NCI-H1694 (cell line): ENCODE measurements at places on chromosomes 3 and 15.

GRCh38 chr3:168620854-168621253 lies 525.1 kb upstream of the GOLIM4 start:
- DNase-seq: peak; percentile 37

DNA sequence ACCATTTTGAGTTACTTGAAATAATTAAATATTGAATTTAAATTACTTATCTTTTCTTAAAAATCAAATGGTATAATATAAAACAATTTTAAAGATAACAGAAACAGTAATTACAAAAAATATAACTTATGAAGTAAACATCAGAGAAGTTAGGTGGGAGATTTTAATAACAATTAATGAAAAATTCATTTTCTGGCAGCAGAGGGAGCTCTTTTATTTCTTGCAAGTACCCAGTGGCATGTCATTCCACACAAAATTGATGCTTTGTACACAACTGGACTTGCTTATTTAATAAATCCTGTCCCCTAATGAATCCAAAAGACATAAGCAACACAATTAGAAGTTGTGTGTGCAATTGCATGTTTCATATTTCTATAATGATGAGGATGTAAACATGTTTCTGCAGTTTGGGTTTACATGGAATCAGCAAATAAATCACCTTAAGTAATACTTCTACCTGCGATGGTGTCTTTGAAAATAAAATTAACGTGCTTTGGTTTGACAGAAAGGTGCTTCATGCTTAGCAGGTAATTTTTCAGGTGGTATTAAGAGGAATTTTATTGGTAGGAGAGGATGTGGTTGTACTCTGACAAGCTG lies 861.3 kb downstream of the ZPLD1 start:
- no peak for DNase-seq

DNA sequence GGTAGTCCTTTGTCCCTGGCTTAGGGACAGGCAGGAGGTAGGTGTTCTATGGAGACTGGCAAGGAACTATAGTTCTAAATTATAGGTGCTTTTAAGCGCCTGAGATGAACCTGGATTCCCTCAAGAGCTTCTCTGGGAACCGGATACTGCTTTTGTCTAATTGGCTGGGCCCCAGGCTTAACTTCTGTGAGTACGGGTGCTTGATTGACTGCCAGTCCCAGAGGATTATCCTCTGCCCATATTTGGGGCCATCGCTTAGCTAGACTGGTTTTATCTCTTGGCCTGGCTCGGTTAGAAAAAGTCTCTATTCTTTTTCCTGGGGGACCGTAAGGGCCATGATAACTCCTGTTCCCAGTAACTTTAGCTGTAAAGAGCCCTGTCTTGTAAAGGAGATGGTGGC lies 339.1 kb downstream of the KCNH8 start:
- no peak for DNase-seq

DNA sequence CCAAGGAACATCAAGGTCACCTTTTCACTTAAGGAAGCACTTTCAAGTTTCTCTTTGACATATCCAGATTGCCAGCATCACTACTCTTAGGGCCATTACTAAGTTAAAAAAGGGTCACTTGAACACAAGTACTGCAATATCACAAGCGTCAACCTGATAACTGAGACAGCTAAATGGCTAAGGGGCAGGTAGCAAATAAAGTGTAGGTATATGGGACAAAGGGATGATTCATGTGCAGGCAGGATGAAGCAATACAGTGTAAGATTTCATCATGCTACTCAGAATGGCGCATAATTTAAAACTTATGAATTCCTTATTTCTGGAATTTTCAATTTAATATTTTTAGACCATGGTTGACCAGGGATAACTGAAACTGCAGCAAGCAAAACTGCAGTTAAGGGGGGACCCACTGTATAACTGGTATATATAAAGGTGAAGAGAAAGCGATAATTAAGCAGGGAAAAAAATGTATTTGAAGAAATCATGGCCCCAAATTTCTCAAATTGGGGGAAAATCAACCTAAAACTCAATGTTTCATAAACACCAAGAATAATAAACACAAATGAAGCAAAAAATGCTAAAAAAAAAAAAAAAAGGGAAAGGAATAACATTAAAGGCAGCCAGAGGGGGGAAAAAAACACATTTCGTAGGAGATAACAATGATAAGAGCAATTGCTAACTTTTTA lies 13.1 kb downstream of the CCR1 start:
- no peak for DNase-seq

DNA sequence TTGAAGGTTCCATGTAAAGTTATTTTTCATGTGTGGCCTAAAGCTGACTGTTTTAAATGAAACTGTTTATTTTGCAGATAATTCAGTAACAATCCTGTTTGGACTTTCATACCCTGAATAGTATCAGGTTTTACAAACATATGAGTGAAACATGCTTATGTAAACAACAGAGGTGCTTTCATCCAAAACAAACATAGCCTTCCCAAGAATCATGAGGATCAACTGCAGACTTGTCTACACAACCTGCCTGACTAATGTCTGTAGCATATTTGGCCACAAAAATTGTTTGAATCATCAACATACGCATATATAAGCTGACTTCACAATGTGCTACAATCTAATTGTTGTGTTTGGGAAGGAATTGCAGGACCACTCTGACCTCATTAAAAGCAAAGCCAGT lies 190.4 kb downstream of the DIPK2A start:
- no peak for DNase-seq

GRCh38 chr3:115680803-115681345 lies 57.6 kb downstream of the GAP43 start:
- no peak for DNase-seq

- DNase-seq: no peak
These were observed 593 bp upstream of the RSL24D1 start for GRCh38 chr15:55197362-55197705.

DNA sequence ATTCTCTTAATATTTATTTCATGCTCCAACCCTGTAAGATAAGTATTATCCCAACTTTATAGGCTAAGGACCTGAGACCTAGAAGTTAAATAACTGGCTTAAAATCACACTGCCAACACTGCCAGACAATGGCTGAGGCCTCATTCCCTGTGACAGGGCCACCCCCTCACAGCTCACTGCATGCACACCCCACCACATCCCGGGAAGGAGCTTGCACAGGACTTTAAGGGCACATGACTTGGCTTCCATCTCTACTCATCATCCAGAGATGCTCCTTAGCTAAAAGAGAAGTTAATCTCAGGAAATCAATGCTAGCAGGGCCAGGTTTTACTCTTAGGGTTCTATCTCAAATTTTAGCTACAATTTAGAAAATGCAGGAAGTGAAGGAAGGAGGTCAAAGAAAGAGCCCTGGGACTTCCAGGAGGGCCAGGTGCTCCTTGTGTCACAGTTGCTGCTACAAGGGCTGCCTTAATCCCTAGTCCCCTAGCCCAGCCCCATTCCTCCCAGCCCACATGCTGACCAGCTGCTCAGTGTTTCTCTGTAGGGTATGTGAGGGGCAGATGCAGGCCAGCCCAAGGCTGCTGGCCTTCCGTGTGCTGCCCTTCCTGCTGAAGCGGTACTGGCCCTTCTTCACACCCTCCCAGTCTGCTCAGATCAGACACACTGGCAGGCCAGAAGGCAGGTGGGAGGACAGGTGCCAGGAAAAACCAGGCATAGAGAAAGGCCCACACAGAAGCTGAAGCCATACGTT lies 53.5 kb downstream of the WWTR1 start:
- no peak for DNase-seq

GRCh38 chr3:141878326-141878725 lies 1.9 kb downstream of the ATP1B3 start:
- no peak for DNase-seq

- no peak for DNase-seq
These were observed 211.2 kb downstream of the LPP start for GRCh38 chr3:188365184-188365583.
